Lower lobe of right lung (tissue), 2 donors: ENCODE measurements at places on chromosomes 1 and 21. TPM values are rescaled to one million over a fixed set of nuclear protein-coding genes. Genes with fewer than 3 reads are reported as not detected.

The OR2T5 gene
- total RNA-seq, result not detected

The NHLH2 gene
- 0.41 TPM for total RNA-seq

GRCh38 chr21:17585875-17586450, 26.7 kb downstream of the BTG3 start:
- no peak overlapping the region for H3K27ac ChIP-seq
- no peaks in the 10 kb centered on the region for H3K4me1 ChIP-seq
- no peaks in the 10 kb centered on the region for H3K36me3 ChIP-seq
- H3K4me3 ChIP-seq, result no peak overlapping the region

GRCh38 chr1:54239035-54239383, 39.0 kb downstream of the MRPL37 start:
- DNase-seq, result no peak
- no peak overlapping the region for H3K27ac ChIP-seq
- H3K4me1 ChIP-seq, result no peaks in the 10 kb centered on the region
- no peaks in the 10 kb centered on the region for H3K27me3 ChIP-seq
- no peak overlapping the region for H3K4me3 ChIP-seq
- peaks cover 69% of the 10 kb centered on the region for H3K36me3 ChIP-seq

GRCh38 chr1:70038025-70038424, 167.4 kb downstream of the LRRC40 start:
- no peak for DNase-seq
- no peak overlapping the region for H3K27ac ChIP-seq
- no peaks in the 10 kb centered on the region for H3K27me3 ChIP-seq

DNA sequence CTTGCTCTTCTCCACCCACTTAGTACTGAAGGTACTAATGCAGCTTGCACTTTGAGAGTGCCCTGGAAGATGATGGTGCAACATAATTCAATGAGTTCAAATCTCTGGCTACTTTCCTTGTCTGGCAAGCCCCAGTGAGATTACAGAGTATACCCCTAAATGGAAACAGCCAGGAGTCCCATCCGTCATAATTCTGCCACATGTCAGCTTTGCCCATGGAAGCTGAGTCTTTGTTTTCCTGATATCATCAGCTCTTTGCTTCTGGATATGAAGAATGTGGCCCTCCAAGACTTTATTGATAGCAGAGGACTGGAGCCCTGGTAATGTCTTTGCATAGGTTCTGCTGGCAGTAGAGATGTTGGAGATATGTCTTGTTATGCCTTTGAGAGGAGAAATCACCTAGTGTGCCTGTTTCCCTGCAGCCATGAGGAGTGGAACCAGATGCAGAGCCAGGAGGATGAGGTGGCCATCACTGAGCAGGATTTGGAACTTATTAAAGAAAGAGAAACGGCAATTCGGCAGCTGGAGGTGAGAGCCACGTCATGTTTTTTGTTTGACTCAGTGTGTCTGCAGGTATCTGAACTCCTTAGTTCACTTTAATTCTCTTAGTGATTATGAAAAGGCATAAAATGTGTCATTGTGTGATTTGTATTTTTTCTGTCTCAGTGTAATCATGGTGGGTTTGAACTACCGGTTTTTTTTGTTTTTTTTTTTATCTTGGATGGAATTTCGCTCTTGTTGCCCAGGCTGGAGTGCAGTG, 18.7 kb upstream of the PPP1R8 start:
- no peaks in the 10 kb centered on the region for H3K4me1 ChIP-seq
- no peak overlapping the region for H3K27ac ChIP-seq

GRCh38 chr1:78540048-78540447, 49.3 kb downstream of the PTGFR start:
- H3K4me1 ChIP-seq, result no peaks in the 10 kb centered on the region
- H3K4me3 ChIP-seq, result no peak overlapping the region
- no peak overlapping the region for H3K27ac ChIP-seq
- no peaks in the 10 kb centered on the region for H3K27me3 ChIP-seq

The SMIM1 gene
- 8.5 TPM for total RNA-seq

The ATP1A4 gene
- total RNA-seq, result 1.1 TPM

The GBP5 gene
- total RNA-seq, result 9.6 TPM
